Activated CD4-positive, alpha-beta T cell treated with anti-CD3 and anti-CD28 coated beads for 24 hours (primary cell): ENCODE measurements at places on chromosomes 2 and 18.

DNA sequence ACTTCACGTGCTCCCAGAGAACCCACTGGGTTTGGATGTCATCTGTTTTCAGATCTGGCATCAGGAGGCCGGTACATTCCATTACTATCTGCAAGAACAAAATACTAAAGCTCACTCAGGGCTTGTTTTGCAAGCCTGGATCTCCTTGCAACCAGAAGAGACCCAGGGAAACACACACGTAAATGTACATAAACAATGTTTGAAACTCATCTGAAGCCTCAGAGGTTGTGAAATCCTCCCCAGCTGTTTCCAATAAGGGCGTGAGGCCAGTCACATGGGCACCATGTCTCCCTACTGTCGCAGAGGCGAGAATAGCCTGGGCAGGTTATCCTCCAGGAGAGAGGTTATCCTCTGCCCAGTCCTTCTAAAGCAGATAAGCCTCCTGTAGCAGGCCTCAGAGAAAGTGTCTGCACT, 186.9 kb downstream of the GFPT1 start:
- DNase-seq, result no peak

GRCh38 chr2:217790681-217791392, 212.0 kb downstream of the TNS1 start:
- no peak for DNase-seq

DNA sequence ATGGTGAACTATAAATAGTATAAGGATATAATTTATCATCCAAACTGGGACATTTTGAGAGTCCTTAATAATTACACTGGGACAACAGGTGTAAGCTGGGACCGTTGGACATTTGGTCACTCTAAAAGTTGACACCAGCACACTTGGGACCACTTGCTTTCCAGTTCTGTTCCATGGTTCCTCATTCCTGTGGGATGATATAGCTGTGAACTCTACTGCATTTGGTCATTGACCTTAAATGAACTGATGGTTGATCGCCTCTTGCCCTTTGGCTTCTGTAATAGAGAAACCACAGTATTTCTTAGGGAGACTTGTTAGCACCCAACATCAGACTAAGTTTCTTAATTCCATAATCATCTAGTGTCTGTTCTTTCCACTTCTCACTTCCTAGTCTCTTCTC, 46.7 kb downstream of the EML6 start:
- DNase-seq, result no peak

DNA sequence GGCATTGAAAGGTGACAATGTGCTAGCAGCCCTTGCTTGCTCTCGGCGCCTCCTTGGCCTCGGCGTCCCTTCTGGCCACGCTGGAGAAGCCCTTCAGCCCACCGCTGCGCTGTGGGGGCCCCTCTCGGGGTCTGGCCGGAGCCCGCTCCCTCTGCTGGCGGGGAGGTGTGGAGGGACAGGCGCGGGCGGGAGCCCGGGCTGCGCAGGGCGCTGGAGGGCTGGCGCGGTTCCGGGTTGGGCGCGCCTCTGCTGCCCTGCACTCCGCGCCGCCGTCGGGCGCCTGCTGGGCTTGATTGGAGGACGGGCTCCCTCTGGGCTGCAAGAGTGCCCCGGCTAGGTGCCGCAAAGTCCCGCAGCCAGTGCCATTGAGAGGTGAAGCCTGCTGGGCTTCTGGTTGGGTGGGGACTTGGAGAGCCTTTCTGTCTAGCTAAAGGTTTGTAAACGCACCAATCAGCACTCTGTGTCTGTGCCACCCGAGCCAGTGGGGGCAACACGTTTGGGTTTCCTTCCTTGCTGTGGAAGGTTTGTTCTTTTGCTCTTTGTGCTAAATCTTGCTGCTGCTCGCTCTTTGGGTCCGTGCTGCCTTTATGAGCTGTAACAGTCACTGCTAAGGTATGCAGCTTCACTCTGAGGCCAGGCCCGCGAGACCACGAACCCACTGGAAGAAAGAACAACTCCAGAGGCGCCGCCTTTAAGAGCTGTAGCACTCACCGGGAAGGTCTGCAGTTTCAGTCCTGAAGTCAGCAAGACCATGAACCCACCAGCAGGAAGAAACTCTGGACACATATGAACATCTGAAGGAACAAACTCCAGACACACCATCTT, 14.8 kb upstream of the IMP4 start:
- DNase-seq, result no peak

GRCh38 chr2:236503583-236503982, 66.0 kb upstream of the ACKR3 start:
- no peak for DNase-seq

DNA sequence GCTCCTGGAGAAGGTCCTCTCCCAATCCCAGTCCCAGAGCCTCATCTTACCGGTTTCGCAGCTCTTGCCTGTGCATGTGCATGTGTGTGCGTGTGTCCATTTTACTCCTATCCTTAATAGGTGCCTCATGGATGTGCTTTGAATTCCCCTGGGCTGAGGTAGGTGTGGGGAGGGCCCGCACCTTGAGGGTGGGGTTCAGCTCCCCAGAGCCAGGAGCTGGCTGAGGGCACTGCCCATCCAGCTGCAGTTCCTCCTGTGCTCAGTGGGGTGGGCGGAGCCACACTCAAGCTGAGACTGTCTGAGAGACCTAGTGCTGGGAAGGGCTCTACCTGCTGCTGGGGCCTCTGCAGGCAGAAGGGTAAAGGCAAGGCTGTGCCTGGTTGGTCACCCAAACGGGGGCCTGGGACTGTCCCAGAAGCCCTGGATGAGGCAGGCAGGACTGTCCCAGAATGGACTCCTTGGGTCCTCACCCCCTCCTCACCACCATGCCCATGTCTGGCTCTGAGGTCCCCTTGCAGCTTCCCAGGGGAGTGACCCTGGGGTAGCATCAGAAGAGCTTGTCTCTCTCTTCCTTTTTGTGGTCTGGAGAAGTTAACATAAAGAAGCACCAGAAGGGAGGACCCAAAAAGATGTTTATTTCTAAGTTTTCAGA, 8.9 kb downstream of the GDF7 start:
- DNase-seq, result no peak

DNA sequence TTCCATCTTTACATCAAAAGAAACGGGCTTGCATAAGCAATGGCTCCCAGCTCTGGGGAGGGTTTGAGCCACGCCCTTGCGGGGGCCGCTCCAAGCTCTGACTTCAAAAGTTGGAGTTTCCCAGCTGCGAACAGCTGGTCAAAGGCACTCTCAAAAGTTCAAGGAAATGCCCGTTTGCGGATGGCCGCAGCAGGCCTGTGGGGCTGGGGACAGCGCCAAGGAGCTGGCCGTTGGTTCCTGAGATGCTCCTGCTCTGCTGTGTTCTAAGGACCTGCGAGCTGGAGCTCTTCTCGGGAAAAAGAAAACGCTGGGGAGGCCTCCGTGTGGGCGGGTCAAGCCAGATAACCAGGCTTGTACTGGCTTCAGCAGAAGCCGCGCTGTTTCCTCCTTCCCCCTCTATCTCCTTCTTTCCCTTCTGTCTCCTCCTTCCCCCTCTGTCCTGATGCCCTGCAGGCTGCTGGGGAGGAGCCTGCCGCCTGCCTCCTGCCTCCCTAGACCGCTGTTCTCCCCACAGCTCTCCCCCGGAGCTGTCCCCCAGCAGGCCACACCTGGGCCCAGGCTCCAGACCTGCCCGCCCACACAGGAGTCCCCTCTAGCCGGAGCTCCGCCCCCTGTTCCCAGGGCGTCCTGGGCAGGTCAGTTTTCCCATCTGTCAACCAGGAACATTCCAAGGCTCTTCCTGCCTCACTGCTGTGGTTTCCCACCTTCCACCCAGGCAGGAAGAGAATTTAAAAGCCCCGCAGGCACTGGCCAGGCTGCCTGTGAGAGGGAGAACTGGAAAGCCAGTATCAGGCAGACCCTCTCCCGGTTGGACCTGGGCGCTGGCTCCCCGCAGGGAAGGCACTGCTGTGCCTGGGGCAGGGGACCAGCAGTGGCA, 14.1 kb downstream of the KLF11 start:
- no peak for DNase-seq

GRCh38 chr2:146785101-146785500, 1059.7 kb upstream of the ACVR2A start:
- DNase-seq, result no peak

GRCh38 chr2:169365029-169365480, 2.7 kb upstream of the LRP2 start:
- no peak for DNase-seq

GRCh38 chr18:70405052-70405451, 116.2 kb downstream of the SOCS6 start:
- DNase-seq, result no peak

DNA sequence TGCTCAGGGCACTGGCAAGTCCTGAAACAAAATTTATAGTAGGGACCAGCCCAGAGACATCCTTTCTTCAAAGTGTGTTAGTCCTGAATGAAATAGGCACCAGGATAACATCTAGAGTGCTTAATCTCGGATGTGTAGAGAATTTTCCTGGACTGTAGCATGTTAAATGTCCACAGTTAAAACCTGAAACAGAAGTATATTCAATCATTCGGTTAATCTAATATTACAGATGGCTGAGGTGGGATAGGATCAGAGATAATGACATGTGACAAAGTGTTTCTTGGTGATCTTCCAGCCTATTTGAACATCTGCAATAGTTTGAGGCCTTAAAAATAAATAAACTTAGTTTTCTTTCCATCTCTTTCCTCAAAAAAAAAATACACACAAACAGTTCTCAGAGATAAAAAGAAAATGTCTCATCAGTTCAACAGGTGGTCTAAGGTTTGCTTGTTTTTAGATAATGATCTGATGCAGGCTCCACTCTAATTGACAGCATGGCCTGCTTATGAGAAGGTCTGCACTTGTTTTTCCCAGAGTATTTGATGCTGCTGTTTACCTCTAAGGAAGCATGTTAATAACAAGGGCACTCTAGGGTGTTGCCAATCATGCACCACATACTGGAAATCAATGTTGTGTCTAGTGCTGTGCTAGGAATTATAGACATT, 25.9 kb downstream of the CNTNAP5 start:
- no peak for DNase-seq

GRCh38 chr18:28044036-28044435, 132.9 kb downstream of the CDH2 start:
- DNase-seq, result no peak

DNA sequence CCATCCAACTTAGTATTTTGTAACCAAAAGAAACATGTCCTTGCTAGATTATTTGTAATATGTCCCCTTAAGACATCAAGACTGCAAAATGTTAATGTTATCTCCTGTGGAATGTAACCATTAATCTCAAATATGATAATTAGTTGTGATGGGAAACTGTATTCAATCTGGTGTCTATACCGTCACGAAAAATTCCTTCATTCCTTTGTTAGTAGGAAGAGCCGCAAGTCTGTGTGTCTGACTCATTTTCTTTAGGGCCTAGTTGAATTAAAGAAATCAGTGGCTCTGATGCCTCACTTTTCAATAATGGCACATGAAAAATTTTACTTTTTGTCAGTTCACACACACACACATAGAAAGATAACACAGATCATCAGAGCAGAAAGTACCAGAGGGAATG, 127.1 kb upstream of the CHAC2 start:
- no peak for DNase-seq

DNA sequence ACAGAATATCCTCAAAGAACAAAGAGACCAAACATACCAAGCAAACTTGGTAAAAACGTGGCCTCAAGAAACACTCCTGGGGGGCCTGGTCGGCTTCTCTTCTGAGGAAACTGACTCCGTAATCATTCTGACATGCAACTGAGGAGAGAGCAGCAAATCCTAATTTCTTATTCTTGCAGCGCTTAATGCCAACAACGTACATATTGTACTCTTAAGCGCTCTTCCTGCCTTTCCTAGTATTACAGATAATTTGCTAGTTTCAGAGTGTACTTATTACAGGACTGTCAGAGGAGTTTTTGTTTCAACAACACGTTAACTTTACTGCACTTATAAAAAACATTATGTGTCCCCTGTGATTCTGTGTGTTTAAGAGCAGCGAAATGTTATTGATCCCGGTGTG, 64.9 kb downstream of the ZNF521 start:
- no peak for DNase-seq

GRCh38 chr2:123518367-123518766, 506.7 kb upstream of the CNTNAP5 start:
- no peak for DNase-seq

DNA sequence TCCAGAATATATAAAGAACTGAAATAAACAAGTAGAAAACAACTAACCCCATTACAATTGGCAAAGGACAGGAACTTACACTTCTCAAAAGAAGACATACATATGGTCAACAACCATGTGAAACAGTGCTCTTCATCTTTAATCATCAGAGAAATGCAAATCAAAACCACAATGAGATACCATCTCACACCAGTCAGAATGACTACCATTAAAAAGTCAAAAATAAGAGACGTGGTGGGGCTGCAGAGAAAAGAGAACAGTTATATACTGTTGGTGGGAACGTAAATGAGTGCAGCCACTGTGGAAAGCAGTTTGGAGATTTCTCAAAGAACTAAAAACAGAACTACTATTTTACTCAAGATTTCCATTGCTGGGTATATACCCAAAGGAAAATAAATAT, 1696.3 kb upstream of the TMEFF2 start:
- no peak for DNase-seq

- DNase-seq, result no peak
These were observed 179.2 kb downstream of the ACKR3 start for GRCh38 chr2:236748801-236749200.

GRCh38 chr2:134639265-134639664, 79.5 kb downstream of the TMEM163 start:
- no peak for DNase-seq

DNA sequence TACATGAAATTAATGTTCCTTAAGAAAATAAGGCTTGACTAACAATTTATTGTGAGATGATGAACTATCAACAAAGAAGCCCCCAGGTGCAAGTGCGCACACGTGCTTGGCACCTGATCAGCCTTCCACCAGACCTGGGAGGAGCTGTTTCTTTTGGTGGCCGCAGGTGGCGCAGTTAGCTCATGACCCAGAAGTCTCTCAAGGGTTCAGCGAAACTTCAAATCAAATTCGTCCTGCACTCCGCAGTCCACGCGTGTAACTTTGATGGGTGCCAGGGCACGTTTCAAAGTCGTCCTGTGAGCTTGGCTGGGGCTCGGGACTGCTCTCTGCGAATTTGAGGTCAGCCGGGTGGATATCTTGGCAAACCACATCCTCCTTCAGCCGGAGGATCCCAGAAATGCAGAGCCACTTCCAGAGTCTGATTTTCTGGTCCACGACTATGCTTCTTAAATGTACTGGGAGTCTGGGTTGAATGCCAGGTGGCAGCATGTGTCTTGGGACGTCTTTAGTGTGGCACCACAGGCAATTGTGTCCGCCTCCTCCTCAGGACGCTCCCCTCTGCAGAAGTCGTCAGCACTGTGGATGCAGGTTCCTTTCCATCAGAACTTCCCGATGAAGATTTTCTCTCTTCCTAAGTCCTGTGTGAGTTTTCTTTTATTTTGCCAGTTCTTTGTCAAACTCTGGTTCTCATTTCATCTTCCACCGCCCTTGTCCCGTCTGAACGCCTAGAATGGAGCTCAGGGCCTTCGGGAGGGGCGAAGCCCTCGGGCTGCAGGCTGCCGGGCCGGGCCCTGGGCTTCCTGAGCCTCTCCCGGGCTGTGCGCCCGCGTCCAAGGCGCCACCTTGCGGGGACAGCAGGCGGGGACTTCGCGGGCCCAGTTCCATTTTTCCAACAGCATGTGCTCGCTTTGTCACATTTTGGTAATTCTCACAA, 61.3 kb upstream of the RAPGEF4 start:
- DNase-seq, result peak; percentile 20

- no peak for DNase-seq
These were observed 154.3 kb downstream of the TNS1 start for GRCh38 chr2:217848351-217848957.

- no peak for DNase-seq
These were observed 96.6 kb downstream of the MAP4K4 start for GRCh38 chr2:101794141-101794540.

GRCh38 chr2:176675271-176675949, 406.2 kb downstream of the MTX2 start:
- no peak for DNase-seq
